ENCODE measurements at places on chromosomes 12 and 14.
A peak's percentile ranks its signal among the peaks of the same experiment; 100 is the strongest.

DNA sequence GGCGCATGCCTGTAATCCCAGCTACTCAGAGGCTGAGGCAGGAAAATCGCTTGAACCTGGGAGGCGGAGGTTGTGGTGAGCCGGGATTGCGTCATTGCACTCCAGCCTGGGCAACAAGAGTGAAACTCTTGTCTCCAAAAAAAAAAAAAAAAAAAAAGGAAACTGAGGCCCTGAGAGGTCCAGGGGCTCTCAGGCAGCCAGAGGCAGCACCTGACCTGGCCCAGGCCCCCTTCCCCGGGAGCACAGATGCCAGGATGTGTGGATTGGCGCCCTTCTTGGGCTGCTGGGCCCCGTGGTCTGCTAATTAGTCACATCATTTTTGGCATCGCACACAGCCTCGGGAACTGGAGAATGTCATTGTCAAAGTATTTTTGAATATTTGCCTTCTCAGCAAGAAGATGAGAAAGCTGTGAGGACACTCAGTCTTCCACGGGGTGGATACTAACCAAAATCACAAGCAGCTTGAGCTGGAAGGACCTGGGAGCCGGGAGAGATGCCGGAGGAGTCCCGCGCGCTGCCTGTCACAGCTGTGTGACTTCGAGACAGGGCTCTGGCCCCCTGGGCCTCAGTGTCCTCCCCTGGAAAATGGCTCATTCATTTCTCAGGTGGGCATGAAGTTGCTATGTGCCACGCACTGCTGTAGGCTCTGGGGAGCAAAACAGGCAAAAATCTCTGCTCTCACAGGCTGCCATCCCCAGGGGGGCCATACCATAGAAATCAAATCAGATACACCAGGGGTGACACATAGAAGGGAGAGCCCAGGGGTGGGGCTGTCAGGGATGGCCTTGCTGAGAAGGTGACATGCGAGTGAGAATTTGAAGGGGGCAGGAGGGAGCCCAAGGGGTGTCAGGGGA, 12.5 kb upstream of the RCOR1 start:
- DNase-seq = no peak

GRCh38 chr12:2261708-2262107, 208.9 kb downstream of the CACNA1C start:
- no peak for DNase-seq

DNA sequence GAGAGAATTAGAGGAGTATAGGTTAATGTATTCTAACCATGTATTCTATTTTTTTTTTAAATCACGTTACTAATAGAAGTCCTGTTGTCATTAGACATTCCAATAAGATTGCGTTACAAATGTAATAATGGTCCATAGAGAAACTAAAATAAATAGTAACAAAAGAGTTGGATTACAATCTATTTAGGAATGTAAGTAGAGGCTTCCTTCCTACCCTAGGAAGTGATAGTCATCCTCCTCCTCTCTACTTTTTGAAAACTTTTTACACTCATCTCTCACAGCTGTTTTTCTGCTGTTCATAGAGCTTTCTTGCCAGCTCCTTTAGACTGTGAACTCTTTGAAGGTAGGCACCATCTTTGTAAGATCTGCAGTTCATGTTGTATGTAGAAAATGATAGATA, 23.6 kb downstream of the TRHDE start:
- no peak for DNase-seq

- no peak for DNase-seq
These were observed 226.7 kb downstream of the FUT8 start for GRCh38 chr14:65639216-65639615.

DNA sequence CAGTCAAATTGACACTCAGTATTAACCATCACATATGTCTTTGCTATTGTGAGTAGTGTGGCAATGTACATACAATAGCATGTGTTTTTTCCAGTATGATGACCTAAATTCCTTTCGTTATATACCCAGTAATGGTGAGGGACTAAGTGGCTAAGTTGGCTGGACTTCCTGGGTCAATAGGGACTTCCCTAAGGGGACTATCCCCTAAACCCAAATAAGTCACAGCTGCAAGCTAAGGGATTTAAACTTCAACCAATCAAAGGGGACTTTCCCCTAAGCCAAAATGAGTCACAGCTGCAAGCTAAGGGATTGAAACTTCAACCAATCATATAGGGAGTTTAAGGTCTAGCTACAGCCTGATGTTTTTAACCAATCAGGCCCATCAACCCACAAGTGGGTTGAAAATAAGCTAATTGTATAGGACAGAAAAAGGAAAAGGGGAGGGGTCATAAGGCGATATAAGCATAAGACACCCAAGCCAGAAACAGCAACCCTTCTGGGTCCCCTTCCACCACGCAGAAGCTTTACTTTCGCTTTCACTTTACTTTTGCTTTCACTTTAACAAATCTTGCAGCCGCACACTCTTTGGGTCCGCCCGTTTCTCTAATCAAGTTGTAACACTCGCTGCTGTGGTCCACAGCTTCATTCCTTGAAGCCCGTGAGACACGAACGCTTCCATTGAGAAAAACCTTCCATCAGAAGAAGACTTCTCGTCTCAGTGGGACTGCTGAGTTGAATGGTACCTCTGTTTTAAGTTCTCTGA, 404.4 kb downstream of the FLRT2 start:
- DNase-seq = peak; percentile 30

Measured in stimulated activated CD4-positive, alpha-beta T cell treated with anti-CD3 and anti-CD28 coated beads, Interleukin-4, amount 100 ng/mL, for 4 hours (primary cell).